Stomach (tissue), 19 donors: ENCODE measurements at places on chromosomes 2 and 18. TPM values are rescaled to one million over a fixed set of nuclear protein-coding genes. Genes with fewer than 3 reads are reported as not detected.

The NFU1 gene
- 22.0 TPM for total RNA-seq

The TUBA4B gene
- total RNA-seq = not detected

The RNMT gene
- 31.3 TPM for total RNA-seq

The TMEM198 gene
- total RNA-seq = 7.5 TPM

The DDX18 gene
- total RNA-seq = 87.4 TPM

The TNS1 gene
- 145 TPM for total RNA-seq

The DLX1 gene
- 1.1 TPM for total RNA-seq

GRCh38 chr18:48957616-48958015 is 6.9 kb upstream of the SMAD7 start:
- H3K4me1 ChIP-seq = peaks cover 33% of the 10 kb centered on the region
- H3K4me3 ChIP-seq = no peak overlapping the region
- no peak for DNase-seq

GRCh38 chr2:230678451-230678850 is 34.2 kb upstream of the CAB39 start:
- no peaks in the 10 kb centered on the region for H3K36me3 ChIP-seq
- H3K27me3 ChIP-seq = no peaks in the 10 kb centered on the region
- no peak overlapping the region for H3K4me3 ChIP-seq
- peaks cover 6% of the 10 kb centered on the region for H3K4me1 ChIP-seq
- no peak for DNase-seq

- no peaks in the 10 kb centered on the region for H3K27me3 ChIP-seq
- no peaks in the 10 kb centered on the region for H3K36me3 ChIP-seq
- H3K27ac ChIP-seq = no peak overlapping the region
- H3K4me3 ChIP-seq = no peak overlapping the region
- peaks cover 13% of the 10 kb centered on the region for H3K4me1 ChIP-seq
Observed at GRCh38 chr2:170509452-170510193, 205.5 kb upstream of the SP5 start.

- H3K36me3 ChIP-seq = no peaks in the 10 kb centered on the region
- no peaks in the 10 kb centered on the region for H3K27me3 ChIP-seq
- H3K4me1 ChIP-seq = no peaks in the 10 kb centered on the region
Observed at GRCh38 chr18:2840521-2840920, 6.3 kb upstream of the EMILIN2 start.

DNA sequence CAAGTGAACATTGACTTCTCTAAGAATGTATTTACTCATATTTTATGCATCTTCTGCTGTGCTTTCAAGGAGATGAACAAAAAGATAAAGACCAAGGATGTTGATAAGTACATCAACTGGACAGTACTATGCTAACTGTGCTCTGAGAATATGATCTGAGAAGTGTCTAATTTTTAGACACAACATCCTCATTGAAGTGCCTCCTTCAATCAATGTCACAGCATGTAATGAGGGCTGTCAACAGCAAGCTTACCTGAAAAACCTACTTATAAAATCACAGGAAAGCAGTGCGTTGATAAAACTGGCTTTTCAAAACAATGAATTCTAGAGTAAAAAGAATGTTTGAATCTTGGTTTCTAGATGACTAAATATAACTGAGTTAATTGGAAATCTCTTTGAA is 452.9 kb upstream of the DSEL start:
- H3K4me3 ChIP-seq = no peak overlapping the region
- no peaks in the 10 kb centered on the region for H3K27me3 ChIP-seq
- no peak for DNase-seq
- no peak overlapping the region for H3K27ac ChIP-seq

- no peaks in the 10 kb centered on the region for H3K4me1 ChIP-seq
- no peak overlapping the region for H3K27ac ChIP-seq
- no peak overlapping the region for H3K4me3 ChIP-seq
- no peaks in the 10 kb centered on the region for H3K36me3 ChIP-seq
- no peak for DNase-seq
Observed at GRCh38 chr2:239696559-239697207, 295.9 kb upstream of the HDAC4 start.

- H3K27ac ChIP-seq = no peak overlapping the region
- H3K27me3 ChIP-seq = peaks cover 3% of the 10 kb centered on the region
- no peak for DNase-seq
- no peak overlapping the region for H3K4me3 ChIP-seq
Observed at GRCh38 chr2:72166279-72166678, 18.6 kb upstream of the CYP26B1 start.

DNA sequence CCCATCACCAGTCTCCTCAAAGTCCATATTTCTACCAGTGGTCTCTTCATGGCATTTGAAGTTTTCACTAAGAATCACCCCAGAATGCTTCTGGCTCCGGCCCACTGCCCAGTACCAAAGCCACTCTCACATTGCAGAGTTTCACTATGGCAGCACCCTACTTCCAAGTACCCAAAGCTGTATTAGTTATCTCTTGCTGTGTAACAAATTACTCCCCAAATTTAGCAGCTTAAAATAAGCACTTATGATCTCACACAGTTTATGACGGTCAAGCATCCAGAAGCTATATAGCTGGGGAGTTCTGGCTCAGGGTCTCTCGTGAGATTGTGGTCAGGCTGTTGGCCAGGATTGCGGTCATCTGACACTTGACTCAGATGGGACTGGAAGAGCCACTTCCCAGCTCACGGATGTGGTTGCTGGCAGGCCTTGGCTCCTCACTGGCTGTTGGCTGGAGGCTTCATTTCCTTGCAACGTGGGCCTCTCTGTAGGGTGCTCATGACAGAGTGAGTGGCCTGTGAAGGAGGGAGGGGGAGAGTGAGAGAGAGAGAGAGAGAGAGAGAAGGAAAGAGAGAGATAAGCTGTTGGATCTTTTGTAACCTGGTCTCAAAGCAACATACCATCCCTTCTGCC is 189.5 kb downstream of the CTIF start:
- no peaks in the 10 kb centered on the region for H3K36me3 ChIP-seq
- H3K27ac ChIP-seq = no peak overlapping the region
- H3K27me3 ChIP-seq = no peaks in the 10 kb centered on the region
- no peak for DNase-seq
- no peak overlapping the region for H3K4me3 ChIP-seq

DNA sequence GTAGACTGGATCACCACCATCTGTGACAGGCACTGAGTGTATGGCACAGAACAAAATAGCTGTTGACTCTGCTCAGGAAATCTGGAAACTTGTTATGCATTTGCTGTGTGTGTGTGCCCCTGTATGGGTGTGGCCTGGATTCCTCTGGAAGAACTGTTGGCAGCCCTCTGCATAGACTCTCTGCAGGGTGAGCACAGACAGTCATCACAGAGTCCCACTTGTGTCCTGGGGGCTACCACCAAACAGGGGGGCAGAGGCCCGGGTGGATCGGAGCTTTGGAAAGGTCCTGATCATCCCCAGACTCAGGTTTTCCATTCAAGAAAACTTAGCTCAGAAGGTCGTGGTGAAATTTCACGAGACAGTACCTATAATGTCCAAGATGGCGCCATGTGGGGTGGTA is 258.6 kb downstream of the SOX11 start:
- no peaks in the 10 kb centered on the region for H3K4me1 ChIP-seq
- H3K27me3 ChIP-seq = no peaks in the 10 kb centered on the region
- no peak for DNase-seq
- no peak overlapping the region for H3K27ac ChIP-seq

DNA sequence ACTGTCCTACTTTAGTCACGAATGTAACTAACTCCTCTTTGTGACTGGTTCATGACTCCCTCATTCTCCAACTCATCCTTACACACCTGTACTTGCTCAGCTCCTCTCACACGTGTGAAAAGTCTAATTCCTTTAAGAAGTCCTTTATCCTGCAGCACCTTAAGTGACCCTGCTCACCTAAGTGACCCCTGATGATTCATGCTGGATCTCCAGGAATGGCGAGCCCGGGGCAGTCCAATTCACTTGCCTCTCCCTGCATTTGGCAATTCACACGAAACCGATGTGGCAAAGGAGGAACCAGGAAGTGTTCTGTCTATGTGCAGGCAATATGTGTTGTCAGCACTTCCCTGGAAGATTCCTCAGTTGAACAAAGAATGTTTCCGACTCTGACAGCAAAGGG is 189.8 kb upstream of the NABP1 start:
- no peaks in the 10 kb centered on the region for H3K4me1 ChIP-seq
- no peak overlapping the region for H3K4me3 ChIP-seq
- no peaks in the 10 kb centered on the region for H3K27me3 ChIP-seq
- no peaks in the 10 kb centered on the region for H3K36me3 ChIP-seq
- H3K27ac ChIP-seq = no peak overlapping the region
- no peak for DNase-seq

GRCh38 chr2:231132129-231132528 is 7.3 kb upstream of the HTR2B start:
- no peaks in the 10 kb centered on the region for H3K27me3 ChIP-seq
- H3K27ac ChIP-seq = no peak overlapping the region
- H3K36me3 ChIP-seq = no peaks in the 10 kb centered on the region
- H3K4me3 ChIP-seq = no peak overlapping the region
- H3K4me1 ChIP-seq = peaks cover 5% of the 10 kb centered on the region

DNA sequence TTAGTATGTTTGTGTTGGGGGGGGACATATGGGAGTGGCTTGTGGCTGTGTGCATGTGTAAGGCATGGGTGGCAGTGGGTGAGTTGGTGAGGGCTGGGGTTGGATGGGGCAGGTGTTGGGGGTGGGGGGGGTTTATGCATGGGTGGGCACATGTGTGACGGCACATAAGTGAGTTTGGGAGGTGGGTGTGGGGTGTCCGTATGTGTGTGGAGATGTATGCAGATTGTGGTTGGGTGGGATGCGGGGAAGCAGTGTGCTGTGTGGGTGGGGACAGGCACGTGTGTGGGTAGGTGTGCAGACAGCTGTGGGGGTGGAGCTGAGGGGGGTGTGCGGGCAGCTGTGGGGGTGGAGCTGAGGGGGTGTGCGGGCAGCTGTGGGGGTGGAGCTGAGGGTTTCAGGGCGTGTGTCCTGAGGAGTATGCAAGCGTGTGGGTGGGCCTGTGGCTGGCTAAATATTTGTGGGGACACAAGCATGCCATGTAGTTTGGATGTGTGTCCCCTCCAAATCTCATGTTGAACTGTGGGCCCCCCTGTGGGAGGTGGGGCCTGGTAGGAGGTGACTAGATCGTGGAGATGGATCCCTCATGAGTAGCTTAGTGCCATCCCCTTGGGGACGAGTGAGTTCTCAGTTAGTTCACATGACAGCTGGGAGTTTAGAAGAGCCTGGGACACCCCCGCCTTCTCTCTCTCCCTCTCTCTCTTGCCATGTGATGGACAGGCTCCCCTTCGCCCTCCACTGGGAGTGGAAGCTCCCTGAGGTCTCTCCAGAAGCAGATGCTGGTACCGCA is 59.4 kb downstream of the ANKMY1 start:
- no peak overlapping the region for H3K4me3 ChIP-seq
- no peak overlapping the region for H3K27ac ChIP-seq
- DNase-seq = no peak
- H3K4me1 ChIP-seq = no peaks in the 10 kb centered on the region
- peaks cover 48% of the 10 kb centered on the region for H3K36me3 ChIP-seq
- H3K27me3 ChIP-seq = no peaks in the 10 kb centered on the region

GRCh38 chr2:201859949-201860348 is 53.6 kb downstream of the CDK15 start:
- DNase-seq = peak; percentile 44
- H3K27me3 ChIP-seq = peaks cover 53% of the 10 kb centered on the region
- peaks cover 4% of the 10 kb centered on the region for H3K4me1 ChIP-seq
- H3K27ac ChIP-seq = no peak overlapping the region
- H3K4me3 ChIP-seq = no peak overlapping the region

GRCh38 chr2:109408043-109408335 is 205.8 kb downstream of the SEPTIN10 start:
- no peak overlapping the region for H3K4me3 ChIP-seq
- DNase-seq = no peak
- no peaks in the 10 kb centered on the region for H3K4me1 ChIP-seq
- H3K36me3 ChIP-seq = no peaks in the 10 kb centered on the region
- H3K27me3 ChIP-seq = no peaks in the 10 kb centered on the region

- H3K4me1 ChIP-seq = no peaks in the 10 kb centered on the region
- no peaks in the 10 kb centered on the region for H3K27me3 ChIP-seq
- H3K27ac ChIP-seq = no peak overlapping the region
Observed at GRCh38 chr2:12236136-12236844, 480.4 kb upstream of the TRIB2 start.

DNA sequence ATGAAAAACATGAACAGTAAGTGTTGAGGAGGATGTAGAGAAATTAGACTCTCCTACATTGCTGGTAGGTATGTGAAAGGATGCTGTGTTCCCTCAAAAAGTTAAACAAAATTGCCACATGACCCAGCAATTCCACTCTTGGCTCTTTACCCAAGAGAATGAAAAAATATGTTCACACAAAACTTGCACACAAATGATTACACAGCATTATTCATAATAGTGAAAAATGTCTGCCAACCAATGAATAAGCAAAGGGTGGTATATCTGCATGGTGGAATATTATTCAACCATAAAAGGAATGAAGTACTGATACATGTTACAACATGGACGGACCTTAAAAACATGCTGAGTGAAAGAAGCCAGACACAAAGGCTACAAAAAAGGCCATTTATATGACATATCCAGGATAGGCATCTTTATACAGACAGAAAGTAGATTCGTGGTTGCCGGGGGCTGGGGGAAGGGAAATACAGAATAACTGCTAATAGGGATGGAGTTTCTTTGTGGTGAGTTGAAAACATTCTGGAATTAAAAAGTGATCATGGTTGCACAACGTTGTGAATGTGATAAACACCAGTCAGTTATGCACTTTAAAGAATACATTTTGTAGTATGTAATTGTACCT is 85.4 kb upstream of the MYO3B start:
- H3K4me3 ChIP-seq = no peak overlapping the region
- no peaks in the 10 kb centered on the region for H3K36me3 ChIP-seq
- DNase-seq = no peak
- no peaks in the 10 kb centered on the region for H3K4me1 ChIP-seq
- no peak overlapping the region for H3K27ac ChIP-seq
- no peaks in the 10 kb centered on the region for H3K27me3 ChIP-seq

DNA sequence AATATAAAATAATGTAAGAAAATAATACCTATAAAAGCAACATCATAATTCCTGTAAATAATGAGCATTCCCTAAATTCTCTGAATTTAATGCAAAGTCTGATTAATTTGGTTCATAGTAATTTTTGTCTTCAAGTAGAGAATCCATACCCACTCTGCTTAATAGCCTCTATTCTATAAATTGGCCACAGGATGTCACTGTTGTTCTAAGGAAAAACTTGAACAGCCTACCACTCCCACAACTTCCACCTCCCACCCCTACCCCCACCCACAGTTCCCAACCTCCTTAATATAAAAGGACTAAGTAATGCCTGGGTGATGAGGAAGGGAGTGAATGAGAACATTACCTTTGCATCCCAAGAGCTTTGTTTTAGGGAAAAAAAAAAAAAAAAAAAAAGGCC is 27.2 kb upstream of the BBS5 start:
- H3K27ac ChIP-seq = no peak overlapping the region

DNA sequence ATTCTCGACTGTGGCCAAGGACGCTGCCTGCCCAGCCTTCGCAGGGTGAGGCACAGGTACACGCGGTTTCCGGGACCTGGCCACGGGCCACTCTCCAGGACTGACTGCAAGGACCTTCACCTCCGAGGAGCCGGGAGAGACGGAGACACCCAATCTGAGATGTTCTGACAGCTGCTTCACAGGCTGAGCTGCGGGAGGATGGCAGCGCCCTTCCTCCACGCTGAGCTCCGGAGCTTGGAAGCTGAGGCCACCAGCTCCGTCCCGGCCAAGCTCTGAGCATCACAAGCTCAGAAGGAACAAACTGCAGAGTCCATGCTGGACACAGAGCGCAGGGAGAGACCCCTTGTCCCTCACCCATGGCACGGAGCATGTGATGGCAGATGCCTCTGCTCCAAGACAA is 71.1 kb upstream of the CTDP1 start:
- no peak for DNase-seq
- H3K27me3 ChIP-seq = peaks cover 72% of the 10 kb centered on the region
- no peak overlapping the region for H3K27ac ChIP-seq
- H3K4me1 ChIP-seq = no peaks in the 10 kb centered on the region
- no peaks in the 10 kb centered on the region for H3K36me3 ChIP-seq
